Left renal pelvis (tissue), 4 donors: ENCODE measurements at places on chromosomes 11 and 22.

DNA sequence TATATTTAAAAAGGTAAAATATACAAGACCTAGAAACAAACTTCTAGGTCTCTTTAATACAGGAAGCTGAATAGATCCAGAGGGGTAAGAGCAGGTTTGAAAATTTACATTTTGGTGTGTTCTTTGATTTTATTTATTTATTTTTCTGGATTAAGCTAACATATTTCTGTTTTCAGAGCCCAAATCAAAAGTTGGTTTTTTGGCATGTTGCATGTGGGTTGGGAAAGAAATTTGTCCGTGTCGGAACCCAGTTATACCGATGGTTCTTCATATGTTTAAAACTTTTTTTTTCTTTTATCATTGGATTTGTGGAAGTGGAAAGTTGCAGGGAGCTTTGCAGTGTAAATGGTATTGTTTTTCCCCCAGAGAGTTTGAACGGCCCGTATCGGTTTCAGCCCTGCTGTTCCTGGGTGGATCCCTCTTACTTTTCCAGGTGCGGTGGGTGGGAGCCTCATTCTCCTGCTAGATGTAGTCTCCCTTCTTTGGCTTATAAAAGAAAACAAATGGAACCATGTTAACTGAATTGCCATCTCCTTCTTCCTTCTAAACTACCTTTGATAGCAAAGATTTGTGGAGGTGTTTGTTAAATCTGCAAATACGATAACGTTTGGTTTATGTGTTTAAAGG is 746 bp downstream of the CTNND1 start:
- DNase-seq = no peak

GRCh38 chr11:88475991-88476418 is 138.5 kb upstream of the CTSC start:
- DNase-seq = no peak

DNA sequence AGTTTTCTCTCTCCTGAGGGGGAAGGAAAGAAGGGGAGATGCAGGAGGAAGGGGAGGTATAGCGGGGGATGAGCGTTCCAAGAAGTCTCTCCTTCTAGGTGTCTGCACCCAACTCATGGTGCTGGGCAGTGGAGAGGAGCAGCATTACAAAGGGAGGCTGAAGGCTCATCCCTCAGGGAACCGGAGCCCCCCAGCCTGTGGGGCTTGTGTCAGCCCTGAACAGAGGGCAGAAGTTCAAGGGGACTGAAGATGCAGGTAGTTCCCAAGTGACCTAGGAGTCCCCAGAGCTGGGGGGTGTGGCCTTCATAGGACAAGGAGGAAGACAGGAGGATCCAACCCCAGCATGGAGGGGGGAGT is 1.8 kb downstream of the C11orf68 start:
- no peak for DNase-seq

- no peak for DNase-seq
Observed at GRCh38 chr11:11569936-11570491, 51.8 kb downstream of the GALNT18 start.

DNA sequence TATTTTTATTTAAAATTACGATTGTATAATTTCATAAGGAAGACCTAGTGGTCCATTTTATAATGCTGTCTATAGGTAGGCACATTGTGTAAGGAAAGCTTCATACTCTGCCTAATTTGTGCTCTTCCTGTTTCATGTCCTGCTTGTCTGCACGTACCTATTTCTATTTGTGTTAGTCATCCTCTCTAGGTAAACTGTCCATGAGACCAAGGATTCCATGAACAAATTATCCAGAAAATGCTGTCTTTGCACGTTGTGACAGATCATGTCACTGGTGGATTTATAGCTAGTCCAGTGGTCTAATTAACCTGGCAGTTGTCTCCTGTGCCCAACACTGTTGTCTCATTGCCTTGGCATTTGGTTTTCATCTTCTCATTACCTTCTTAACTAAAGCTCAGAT is 44.7 kb downstream of the DNAJC24 start:
- DNase-seq = no peak

DNA sequence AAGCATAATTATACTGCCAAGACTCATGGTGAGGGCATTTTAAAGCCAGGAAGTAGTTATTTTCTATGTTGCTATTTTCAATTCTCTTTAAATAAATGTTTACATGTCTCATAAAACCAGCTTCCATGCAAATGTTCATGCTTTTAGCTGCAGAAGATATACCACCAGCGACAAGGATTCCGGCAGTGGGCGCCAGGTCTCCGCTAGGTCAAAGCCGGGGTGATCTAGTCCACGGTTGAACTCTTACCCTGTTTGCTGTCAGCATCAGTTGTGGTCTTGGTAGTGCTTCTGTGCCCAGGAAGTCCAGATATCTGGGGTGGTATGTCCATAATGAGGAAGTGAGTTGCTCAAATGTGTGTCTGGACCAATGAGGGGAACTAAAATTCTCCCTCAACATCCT is 265.7 kb downstream of the BRD1 start:
- no peak for DNase-seq

DNA sequence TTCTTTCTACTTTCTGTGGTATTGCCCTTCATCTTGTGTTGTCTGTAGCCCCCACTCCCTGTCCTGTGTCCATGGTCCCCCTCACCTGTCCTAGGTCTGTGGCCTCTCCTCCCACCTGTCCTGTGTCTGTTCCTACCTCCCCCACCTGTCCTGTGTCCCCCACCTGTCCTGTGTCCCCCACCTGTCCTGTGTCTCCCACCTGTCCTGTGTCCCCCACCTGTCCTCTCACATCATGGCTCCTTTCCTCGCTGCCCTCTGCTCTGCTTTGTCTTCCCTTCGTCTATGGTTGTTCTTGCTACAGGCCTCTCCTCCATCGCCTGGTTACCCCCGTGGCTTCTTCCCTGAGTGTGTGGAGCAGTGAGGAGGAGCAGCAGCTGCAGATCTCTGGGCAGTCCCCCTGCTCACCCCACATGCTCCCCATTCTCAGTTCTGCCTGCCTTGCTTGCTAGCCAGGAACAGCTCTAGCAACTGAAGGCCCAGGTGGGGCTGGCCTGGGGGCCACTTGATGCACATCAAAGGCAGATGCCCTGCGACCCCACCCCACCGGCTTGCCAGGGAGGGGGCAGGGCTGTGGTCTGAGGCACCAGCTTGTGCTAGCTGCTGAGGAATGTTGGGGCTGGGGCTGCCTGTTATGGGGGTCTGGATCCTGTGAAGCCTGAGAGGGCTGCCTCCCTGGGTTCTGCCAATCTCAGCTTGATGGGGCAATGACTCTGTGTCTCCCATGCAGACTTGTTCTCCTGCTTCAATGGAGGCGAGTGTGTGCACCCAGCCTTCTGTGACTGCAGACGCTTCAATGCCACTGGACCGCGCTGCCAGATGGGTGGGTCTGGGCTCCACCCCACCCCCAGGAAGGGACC is 5.6 kb downstream of the OTOG start:
- no peak for DNase-seq

- DNase-seq = no peak
Observed at GRCh38 chr11:83643115-83643514, 356.9 kb upstream of the CCDC90B start.

- no peak for DNase-seq
Observed at GRCh38 chr11:17992916-17993315, 19.9 kb downstream of the SERGEF start.

- DNase-seq = no peak
Observed at GRCh38 chr11:82855616-82856015, 44.6 kb downstream of the PRCP start.

GRCh38 chr11:75325713-75326438 is 25.6 kb downstream of the ARRB1 start:
- no peak for DNase-seq

GRCh38 chr22:45103756-45104155 is 60.0 kb upstream of the NUP50 start:
- no peak for DNase-seq

DNA sequence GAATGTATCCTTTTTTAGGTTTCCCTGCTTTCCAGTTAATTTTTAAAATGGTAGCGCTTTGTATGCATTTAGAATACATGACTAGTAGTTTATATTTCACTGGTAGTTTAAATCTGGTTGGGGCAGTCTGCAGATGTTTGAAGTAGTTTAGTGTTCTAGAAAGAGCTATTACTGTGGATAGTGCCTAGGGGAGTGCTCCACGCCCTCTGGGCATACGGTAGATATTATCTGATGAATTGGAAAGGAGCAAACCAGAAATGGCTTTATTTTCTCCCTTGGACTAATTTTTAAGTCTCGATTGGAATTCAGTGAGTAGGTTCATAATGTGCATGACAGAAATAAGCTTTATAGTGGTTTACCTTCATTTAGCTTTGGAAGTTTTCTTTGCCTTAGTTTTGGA is 86.4 kb upstream of the BIRC3 start:
- DNase-seq = no peak

DNA sequence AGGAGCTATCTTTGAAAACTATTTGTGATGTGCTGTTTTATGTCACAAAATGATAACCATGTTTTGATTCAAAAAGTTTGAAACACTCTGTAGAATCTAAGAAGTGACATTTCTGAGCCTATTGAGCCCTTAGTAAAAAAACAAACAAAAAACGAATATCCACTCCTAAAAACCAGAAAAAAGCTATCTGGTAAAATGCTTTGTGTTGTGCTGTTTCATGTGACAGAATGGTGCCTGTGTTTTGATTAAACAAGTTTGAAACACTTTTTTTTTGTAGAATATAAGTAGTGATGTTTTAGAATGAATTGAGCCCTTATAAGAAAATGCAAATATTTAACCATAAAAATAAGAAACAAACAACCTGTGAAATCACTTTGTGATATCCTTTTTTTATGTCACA is 105.2 kb upstream of the VPREB1 start:
- no peak for DNase-seq

- DNase-seq = peak; percentile 60
Observed at GRCh38 chr11:118956094-118956846, at the start of gene UPK2. Gene UPK2 (plus strand): TSS chr11:118956298. CDS start chr11:118956351, 53 bp downstream.

GRCh38 chr11:86174101-86175046 is 70.2 kb upstream of the EED start:
- DNase-seq = no peak

GRCh38 chr11:73137944-73138274 is 4.2 kb downstream of the FCHSD2 start:
- no peak for DNase-seq

- DNase-seq = no peak
Observed at GRCh38 chr11:102780491-102780918, at the start of gene MMP10. Gene MMP10 (minus strand): TSS chr11:102780628. CDS start chr11:102780591, 37 bp downstream.

DNA sequence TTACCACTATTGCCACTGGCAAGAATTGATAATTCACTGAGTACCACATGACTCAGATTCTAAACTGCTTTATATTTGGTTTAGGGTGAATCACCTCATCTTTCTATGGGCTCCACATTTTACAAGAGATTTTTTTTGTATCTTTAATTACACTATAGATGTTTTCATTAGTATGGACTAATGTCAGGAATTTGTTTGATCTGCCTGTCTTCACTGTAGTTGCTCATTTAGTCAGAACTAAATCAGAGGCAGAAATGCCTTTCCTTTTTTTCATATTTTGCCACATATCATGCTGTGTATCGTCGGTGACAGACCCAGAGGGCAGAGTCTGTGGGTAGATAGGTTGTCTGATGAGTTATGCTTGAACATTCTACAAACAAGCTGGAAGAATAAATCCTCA is 524.1 kb downstream of the METTL15 start:
- DNase-seq = no peak

GRCh38 chr11:32033067-32033466 is 57.8 kb upstream of the RCN1 start:
- DNase-seq = no peak

GRCh38 chr11:44488165-44488965 is 77.1 kb upstream of the CD82 start:
- no peak for DNase-seq
